ENCODE measurements at places on chromosomes 7 and 10.

DNA sequence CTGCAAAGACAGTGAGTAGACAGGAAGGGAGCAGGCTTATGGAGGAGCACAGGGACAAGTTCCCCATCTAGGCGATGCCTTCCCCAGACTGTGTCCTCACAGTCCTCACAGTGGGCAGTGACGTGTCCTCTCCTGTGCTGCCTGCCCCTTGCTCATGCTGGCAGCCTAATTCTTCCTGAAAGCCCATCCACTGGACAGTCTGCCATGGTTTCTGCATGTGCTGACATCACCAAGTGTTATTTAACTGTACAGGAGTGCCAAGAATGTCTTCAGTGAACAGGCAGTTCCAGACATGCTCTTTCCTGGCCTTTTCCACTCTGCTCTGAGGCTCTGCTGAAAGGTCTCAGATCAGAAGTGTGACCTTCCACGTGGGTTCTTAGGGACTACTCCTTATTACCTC is 54.1 kb downstream of the ZNF248 start:
- DNase-seq, result no peak

DNA sequence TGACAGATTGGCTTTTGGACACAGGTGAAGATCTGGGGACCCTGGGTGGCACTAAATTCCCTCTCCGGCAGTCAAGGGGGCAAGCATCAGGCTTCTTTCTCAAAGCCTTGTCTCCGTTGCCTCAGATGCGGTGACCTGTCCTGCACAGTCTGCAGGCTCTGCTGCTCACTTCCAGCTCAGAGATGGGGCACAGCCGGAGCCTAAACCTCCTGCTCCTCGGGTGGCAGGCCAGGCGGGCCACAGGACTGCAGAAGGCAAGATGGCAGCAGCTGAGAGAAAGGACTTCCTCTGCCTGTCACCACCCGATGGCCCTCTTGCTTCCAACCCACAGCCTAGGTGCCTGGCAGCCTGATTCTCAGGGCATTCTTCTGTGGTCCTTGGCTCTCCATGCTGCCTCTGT is 44.4 kb downstream of the ZC3HC1 start:
- DNase-seq, result no peak

DNA sequence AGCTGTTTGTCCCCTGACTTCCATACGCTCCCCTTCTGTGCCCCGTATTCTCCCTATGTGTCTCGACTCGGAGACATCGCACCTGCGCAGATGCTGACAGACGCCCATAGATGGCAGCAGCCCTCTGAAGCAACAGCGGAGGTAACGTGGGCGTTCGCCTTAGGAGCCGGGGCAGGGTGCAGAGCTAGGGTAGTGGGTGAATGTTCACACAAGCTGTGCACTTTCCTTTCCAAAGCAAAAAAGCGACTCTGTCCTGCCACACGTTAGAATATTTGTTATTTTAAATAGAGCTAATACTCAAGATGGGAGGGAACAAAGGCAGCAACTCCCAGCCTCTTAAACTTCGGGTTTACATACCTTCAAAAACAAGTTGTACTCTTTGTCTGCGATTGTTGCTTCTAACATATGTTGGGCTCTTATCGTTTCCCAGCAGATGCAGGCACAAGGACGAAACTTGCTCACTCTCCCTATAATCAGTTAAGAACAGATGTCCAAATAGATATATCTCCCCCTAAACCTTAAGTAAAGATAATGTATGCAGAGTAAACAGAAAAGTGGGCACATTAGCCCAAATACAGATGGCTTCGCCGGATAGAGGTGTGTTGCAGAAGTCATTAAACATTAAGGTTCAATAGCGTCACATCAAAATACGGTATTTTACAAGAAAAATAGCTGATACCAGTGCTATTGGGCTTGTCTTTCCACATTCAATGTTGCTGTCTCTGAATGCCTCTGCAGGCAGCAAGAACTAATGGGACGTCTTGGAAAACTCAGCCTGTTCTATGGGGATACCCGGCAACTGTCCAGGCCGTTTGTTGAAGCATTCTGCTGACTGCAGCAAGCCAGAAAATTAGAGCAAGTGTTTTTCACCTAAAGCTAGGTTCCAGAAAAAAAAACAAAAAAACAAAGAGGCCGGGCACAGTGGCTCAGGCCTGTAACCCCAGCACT is 340.3 kb upstream of the PRKCQ start:
- DNase-seq, result peak; percentile 72

DNA sequence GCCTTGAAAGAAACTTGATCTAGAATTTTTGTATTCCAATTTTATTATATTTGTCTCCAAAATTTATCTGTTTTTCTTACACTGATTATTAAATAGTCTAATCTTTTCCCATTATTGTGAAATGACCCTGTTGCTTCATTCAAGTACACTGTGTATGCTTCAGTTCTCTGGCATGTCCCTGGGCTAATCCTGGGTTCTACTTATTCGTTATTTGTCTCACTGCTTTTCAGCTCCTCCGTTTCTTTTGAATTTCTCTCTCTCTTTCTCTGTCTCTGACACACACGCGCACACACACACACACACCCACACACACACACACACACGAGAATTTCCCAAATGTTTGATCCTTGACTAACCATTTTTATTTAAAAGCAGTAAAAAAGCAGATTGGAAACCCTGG is 768.6 kb downstream of the NRG3 start:
- no peak for DNase-seq

- DNase-seq, result no peak
Observed at GRCh38 chr10:74889662-74889998, 63.2 kb downstream of the KAT6B start.

DNA sequence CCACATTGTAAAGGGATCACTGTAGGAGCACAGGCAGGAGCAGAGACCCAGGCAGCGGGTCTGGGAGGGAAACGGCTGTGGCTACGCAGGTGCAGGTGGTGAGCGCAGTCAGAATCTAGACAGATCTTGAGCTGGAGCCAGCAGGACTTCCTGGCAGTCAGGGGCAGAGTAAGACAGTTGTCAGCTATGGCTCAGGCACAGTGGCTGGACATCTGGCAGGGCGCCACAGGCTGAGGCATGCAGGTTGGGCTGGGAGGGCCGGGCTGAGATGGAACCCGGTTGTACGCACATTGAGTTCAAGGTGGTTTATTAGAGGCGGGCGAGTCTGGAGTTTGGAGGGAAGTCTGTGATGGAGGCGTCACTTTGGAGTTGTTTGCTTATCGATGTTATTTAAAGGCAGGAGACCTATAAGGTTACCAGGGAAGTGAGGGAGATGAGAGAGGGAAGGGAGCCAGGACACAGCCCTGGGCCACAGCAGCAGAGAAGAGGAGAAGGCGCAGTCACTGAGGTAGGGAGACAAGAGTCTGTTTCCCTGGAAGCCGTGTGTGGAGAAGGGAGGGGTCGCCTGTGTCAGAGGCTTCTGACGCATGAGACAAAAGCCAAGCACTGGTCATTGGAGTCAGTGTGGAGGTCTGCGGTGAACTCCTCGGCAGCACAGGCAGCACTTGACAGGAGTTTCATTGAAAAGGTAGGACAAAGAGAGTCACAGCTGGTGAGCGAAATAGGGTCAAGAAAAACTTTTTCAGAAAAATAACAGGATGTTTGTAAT is 73.8 kb downstream of the LANCL2 start:
- DNase-seq, result no peak

DNA sequence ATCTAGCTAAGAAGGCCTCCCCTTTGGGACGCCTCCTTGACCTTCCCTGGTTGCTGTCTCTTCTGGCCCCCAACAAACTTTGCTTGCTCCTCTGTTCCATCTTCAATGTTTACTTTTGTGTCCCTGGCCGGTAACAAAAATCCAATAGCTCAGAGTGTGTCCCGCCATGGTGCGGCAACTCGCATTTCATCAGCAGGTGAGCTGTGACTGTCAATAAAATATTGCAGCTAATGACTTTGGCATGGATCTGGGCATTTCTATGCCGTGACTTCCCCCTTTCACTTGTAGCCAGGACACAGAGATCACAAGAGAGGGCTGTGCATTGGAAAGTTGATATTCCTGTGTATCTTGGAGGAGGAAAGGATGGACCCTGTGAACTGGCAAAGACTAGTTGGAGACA is 317.6 kb downstream of the RPS24 start:
- no peak for DNase-seq

DNA sequence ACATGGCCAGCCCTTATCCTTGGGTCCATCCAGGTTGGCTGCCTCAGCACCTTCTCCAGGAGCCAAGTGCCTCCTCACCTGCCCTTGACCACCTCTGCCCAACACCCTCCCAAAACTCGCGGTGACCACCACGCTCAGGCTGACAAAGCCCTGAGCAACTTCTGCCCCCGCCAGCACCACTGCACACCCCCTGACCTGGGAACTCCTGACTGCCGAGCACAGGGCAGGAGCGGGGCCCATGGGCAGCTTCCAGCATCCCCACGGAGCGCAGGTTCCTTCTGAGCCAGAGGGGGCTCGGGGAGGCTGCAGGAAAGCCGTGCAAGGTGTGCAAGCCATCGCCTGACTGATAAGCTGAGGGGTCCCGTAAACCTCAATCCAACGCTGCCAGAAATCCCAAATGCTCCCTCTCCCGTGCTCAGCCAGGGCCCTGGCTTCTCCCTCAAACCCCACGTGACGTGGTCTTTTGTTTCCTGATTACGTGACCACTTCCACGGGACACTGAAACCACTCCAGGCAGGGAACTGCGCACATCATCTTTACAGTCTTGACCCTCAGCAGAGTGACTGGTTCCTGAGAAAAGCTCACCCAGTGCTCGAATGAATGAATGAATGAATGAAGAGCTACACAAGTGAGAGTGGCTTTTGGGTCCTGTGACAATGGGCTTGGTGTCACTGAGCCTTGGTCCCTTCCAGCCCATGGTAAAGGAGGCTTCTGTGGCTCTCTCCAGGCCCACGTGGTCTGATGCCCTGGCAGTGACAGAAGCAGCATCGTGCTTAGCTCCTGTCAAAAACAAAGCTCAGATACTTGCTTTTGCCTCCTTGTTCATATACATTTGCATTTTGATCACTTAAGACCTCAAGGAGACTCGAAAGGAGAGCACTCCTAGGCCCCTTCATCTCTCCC is 249.8 kb upstream of the PPP2R2D start:
- no peak for DNase-seq

- DNase-seq, result no peak
Observed at GRCh38 chr10:132413226-132414205, 16.5 kb downstream of the PWWP2B start.

DNA sequence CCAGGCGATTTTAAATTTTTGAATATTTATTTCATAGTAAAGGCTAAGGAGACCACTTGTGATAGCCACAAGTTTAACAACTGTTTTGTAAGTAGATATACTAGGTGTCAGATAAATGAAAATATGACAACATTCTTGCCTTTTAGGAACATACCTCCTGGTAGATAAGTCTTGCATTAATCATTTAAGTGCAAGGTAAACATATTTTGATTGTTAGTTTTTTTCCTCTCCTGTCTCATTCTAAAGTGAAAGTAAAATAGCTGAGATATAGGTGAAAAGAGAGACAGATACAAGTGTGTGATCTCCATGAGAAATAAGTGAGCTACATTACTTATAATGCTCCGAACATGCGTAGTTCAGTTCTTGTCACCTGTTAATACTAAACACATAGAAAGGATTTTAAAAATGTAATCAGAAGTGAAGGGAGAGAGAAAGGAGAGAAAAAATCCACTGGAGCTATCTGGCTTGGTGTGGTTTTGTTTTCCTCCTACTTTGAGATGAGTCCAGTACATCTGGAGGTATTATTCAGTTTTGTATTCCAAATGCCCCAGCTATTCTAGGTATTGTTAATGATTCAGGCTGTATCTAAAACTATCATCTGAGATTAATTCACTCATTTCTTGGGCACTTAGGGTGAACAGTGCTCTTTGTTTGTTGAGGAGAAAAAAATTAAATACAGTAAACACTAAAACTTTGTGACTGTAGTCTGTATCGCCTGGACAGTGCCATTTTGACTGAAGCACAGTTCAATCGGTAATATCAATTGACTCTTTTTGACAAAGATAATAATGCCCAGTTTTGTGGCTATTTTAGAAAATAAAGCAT is 21.2 kb downstream of the GLCCI1 start:
- DNase-seq, result no peak

GRCh38 chr7:150313870-150314269 is 9.3 kb upstream of the LRRC61 start:
- DNase-seq, result no peak

- no peak for DNase-seq
Observed at GRCh38 chr10:97336942-97337831, 2.7 kb upstream of the FRAT2 start.

DNA sequence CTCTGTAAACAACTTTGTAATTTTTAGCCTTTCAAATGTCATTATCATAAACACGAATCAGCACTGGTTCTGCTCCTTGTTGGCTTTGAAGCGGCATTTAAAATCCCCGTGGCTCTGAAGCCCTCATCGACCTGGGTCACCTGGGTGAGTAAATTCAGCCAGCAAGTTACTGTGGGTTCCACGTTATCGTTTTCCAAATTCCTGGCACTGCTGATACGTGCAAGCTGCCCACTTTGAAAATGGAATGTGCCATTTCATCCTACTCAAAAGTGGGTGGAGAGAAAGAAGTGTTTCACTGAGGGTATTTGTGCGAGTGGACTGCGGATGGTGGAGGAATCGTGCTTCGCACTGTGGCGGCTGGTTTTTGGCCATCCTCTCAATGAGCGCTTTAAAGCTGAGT is 281.7 kb downstream of the KLF6 start:
- no peak for DNase-seq

DNA sequence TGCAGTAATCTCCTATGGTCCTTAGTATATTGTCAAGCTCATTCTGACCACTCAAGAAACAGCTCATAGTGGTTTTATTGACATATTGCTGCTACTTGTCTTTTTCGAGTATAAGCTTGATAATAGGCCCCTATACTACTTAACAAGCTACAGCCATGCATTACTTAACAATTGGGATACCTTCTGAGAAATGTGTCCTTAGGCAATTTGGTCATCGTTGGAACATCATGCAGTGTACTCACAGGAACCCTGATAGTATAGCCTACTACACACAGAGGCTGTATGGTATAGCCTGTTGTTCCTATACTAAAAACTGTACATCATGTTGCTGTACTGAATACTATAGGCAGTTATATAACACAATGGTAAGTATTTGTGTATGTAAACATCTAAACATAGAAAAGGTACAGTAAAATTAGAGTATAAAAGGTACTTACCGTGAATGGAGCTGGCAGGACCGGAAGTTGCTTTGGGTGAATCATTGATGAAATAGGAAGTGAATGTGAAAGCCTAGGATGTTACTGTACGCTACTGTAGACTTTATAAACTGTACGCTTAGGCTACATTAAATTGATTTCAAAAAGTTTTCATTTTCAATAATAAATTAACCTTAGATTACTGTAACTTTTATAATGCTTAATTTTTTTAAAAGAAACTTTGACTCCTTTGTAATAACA is 160.9 kb downstream of the LRRC4 start:
- DNase-seq, result no peak

GRCh38 chr10:68871105-68871711 is 29.9 kb upstream of the DDX50 start:
- DNase-seq, result no peak

DNA sequence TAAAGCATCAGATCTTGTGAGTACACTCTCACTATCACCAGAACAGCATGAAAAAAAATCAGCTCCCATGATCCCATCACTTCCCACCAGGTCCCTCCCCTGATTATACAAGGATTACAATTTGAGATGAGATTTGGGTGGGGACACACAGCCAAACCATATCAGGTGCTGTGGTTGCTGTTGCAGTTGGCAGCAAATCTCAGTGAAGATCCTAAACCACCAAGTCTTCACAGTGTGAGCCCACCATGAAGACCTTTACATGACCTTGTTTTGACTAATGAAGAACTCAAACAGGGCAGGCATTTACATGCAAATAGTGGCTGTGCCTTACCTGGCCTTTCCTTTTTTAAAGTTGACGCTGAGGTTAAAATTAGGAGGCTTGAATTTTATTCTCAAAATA is 242.6 kb downstream of the ACTR3B start:
- DNase-seq, result no peak

GRCh38 chr10:26540601-26541000 is 102.5 kb downstream of the APBB1IP start:
- no peak for DNase-seq

All from stimulated activated CD8-positive, alpha-beta memory T cell treated with anti-CD3 and anti-CD28 coated beads, Interleukin-4, amount 100 ng/mL, for 24 hours (primary cell).